ENCODE measurements at places on chromosomes 7 and 10. TPM values are rescaled to one million over a fixed set of nuclear protein-coding genes. Genes with fewer than 3 reads are reported as not detected.

Gene ZNF33A
- 49.9 TPM for polyA plus RNA-seq

Gene GRID1
- 2.2 TPM for polyA plus RNA-seq

Gene BICC1
- 68.7 TPM for polyA plus RNA-seq

Gene RBP4
- polyA plus RNA-seq, result 0.36 TPM

Gene OPALIN
- polyA plus RNA-seq, result not detected

Data from renal pelvis (tissue), 12 donors.